ENCODE measurements at places on chromosomes 4 and X.

DNA sequence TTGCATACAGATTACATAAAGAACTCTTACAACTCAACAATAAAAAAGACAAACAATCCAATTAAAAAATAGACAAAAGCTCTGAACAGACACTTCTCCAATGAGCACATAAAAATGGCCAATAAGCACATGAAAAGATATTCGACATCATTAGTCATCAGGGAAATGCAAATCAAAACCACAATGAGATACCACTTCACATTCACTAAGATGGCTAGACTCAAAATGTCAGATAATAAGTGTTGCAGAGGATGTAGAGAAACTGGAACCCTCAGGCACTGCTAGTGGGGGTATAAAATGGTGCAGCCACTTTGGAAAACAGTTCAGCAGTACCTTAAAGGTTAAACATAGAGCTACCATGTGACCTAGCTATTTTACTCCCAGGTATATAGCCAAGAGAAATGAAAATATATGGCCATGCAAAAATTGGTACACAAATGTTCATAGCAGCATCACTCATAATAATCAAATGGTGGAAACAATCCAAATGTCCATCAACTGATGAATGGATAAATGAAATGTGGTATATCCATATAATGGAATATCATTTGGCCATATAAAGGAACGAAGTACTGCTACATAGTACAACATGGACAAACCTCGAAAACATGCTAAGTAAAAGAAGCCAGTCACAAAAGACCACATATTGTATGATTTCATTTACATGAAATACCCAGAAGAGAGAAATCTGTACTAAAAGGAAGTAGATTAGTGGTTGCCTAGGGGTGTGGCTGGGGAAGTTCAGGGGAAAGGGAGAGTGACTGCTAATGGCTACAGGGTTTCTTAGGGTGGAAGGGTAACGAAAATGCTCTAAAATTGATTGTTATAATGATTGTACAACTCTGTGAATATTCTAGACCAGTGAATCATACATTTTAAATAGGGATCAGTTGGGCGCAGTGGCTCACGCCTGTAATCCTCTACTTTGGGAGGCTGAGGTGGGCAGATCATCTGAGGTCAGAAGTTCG, 29.4 kb downstream of the SASH3 start:
- no peak for DNase-seq

DNA sequence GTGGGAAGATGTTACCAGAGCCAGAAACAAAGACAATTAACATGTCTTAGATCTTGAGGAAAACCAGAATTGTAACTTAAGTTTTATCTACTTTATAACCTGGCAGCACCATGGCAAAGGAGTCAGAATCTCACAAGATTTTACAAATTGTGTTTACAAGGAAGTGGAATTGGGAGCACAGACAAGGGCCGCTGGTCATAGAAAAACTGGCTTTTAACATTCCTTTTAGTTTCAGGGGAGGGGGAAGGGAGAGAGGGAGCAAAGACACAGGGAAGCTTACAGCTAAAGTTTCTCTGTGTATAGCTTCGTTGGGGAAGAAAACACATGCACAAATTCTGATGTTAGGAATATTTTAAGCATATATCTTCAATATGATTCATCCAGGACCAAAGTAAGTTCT, 10.3 kb upstream of the UGT2B11 start:
- DNase-seq: no peak

DNA sequence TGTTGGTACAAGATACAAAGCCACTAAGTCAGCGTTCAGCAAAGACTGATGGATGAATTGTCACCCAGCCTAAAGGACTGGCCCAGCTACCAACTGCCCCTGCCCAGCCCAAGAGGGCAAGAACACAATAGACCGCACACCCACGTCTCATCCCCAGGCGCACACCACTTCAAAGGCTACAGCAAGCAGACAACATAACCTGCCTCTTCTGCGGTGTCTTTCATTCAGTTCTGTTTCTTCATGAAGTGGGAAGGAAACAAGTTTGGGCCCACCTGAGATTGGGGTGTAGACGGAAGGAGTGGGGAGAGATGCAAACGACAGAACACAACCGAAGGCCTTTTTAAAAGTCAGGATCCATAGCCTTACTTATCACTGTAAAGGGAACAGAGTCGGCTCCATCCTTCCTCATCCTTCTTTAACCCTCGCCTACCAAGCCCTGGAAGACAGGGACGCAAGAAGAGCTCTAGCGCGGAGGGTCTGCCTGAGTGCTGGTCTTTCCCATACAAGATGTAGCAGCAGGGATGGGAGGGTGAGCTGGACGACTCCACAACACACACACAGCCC, 691 bp downstream of the SCARB2 start:
- DNase-seq: peak; percentile 92

DNA sequence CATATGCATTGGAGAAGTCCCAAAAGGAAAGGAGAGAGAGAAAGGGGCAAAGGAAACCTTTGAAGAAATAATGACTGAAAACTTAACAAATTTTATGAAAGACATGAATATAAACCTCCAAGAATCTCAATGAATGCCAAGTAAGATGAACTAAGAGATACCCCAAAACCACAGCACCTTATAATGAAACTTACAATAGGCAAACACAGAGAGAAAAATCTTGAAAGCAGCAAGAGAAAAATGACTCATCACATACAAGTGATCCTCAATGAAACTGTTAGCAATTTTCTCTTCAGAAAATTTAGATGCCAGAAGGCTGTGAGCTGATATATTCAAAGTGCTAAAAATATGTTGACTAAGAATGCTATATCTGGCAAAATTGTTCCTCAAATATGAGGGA, 10.1 kb downstream of the SMIM10L2A start:
- DNase-seq: no peak

DNA sequence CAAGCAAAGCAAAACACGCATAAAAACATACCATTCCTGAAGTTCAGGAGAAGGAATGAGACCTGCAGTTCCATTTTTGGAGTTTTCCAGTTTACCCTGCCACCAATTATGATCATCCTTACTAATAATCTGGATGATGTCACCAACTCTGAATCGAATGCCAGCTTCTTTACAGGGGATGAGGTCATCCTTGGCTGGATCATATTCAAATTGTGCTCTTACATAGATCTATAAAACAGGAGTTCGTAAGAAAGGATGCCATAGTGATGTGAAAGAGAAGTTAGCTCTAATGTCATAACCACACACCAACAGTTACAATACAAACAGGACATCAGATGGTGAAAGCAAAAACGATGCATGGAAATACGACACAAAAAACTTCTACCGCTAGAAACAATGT, 106.5 kb downstream of the NYX start:
- no peak for DNase-seq

DNA sequence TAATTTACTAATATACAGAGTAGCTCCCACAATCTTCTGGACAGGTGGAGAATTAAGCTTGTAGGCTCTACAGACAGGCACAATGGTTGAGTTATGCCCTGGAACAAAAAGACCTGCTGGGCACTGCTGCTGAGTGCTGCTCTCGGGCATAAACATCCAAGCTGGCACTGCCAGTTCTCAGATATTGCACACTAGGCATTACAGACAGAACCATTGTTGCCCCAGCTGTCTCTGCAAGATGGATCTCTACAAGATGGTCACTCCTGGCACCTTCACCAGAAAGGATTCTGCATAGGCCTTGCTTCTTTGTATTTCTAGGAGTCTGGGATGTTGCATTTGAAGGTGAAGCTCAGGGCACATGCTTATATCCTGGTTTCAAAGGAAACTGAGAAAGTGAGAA, 527.1 kb downstream of the STIM2 start:
- no peak for DNase-seq

GRCh38 chr4:128916832-128917231, 107.3 kb downstream of the JADE1 start:
- DNase-seq: no peak

GRCh38 chr4:24089851-24090534, 200.1 kb upstream of the PPARGC1A start:
- no peak for DNase-seq

GRCh38 chr4:48591372-48591771, 101.3 kb downstream of the ZAR1 start:
- no peak for DNase-seq

GRCh38 chr4:61201961-61202637, 2.0 kb downstream of the ADGRL3 start:
- DNase-seq: no peak

DNA sequence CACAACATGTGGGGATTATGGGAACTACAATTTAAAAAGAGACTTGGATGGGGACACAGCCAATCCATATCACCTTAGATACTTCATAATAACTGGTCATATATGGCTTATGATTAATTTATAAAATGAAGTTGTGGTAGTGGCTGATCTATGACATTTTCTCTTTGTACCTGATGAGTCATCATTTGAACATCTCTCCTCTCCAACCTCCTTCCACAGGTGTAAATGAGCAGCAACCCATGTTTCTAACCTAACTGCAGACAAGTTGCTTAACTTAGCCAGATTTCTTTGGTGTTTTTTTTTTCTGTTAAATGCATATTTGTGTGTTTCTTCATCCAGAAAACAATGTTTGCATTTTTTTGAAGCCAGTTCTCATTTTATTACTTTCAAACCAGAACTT, 42.6 kb downstream of the SPANXA2 start:
- DNase-seq: no peak

Data from esophagus muscularis mucosa (tissue), 4 donors.